Colonic mucosa (tissue), 4 donors: ENCODE measurements at places on chromosomes 1 and 21. TPM values are rescaled to one million over a fixed set of nuclear protein-coding genes. Genes with fewer than 3 reads are reported as not detected.

Gene CD1D
- total RNA-seq, result 4.6 TPM

Gene CHIA
- not detected for total RNA-seq

Gene NOS1AP
- 9.0 TPM for total RNA-seq

DNA sequence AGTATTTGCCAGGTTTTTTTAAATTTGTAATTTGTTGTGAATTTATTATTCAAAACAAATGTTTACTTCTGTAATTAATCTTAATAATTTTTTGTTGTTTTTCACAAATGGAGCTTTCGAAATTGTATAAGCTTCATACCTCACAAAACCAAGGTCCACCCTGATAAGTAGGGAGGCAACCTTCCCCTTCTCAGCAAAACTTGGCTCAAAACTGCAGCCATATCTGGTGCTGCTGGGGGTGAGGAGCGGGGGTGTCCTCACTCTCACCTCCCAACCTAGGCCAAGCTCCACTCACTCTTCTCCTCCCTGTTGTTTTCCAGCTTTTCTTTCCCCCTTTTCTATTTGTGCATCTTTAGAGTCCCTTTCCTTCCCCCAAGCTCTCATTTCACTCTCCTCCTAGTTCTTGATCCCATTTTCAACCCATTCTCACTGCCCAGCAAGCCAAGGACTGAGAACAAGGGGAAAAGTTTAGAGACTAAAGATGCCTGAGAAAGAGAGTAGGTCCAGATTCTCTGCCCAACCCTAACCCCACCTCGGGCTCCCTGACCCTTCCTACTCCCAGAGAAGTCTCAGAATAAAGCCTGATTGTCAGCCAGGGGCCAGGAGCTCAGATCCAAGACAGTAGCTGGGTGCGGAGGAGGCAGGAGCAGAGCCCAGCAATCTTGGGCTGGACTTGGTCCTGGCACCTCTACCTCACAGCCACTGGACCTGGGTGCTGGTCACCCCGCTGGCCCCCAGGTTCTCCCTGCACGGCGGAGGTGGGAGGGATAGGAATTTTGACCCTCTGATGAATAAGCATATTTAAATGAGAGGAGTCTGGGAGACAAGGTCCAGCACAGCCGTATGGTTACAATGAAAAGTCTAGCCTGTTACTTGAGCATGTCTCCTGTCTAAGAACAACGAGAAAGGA lies 8.3 kb upstream of the CFAP45 start:
- no peak for DNase-seq

- no peak for DNase-seq
These were observed at the start of gene S100A5 for GRCh38 chr1:153540394-153541361. TSS of gene S100A5 (minus strand) at chr1:153540934. CDS start at chr1:153540191, 743 bp downstream.

DNA sequence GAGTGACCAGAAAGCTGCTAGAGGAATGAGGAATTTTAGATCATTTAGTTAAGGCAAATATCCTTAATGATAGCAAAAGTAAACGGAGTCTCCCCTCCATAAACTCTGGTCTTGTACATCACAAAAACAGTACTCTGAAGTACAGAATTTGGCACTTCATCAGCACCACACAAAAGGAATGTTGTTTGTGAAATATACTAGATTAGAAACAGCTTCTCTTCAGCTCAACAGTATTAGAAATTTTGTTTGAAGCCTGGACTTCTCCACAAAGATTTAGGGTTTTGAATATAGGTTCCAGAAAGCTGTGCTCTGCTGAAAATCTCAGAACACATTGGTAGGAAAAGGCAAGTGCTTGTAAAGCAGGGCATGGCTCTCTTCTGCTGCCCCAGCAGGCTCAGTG lies 135.1 kb upstream of the PTGFR start:
- no peak for DNase-seq

DNA sequence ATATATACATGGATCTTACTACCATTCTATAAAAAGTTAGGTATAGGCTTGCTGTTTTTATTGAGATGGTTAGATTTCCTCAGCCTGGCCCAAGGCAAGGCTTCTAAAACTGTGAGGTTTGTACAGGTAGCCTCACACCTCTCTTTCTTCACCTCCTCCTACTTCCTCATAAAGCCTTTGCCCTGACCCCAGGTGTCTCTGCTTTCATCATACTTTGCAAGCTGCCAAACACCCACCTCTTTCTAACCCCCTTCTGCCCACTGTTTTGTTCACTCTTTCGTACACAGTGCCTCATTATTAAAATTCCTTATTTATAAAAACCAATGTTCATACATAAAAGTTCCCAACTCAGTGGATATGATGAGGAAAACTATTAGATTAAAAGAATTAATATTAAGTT lies 31.4 kb upstream of the SOAT1 start:
- no peak for DNase-seq

- DNase-seq, result no peak
These were observed 23.5 kb downstream of the KCNK2 start for GRCh38 chr1:215106067-215106466.

DNA sequence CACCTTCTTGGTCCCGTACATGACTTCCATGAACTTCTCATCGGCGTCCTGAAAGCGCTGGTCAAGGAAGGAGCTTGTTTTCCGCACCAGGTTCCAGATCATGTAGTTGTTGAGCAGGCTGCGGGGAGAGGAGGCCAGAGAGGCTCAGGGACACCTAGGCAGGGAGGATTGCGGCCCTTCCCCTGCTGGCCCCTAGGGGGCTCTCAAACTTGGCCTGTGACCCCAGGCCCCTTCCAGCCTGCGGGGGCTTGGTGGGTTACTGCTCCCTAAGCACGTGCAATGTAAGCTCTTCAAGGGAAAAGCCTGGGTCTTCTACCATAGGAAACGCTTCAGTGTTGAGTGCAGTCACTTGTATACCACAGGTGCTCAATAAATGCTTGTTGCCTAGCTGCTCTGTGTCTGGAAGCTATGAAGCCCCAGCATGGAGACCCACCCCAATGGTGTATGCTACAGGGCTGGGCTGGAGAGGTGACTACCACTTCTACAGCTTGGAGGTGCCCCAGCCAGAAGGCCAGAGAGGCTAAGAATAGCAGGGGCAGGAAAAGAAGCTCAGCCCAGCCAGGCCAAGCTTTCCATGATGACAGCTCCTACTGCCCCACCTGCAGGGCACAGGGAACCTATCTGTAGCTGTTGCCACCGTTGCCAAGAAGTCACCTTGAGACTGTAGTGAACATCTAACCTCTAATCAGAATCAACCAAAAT lies 45.1 kb downstream of the ECE1 start:
- DNase-seq, result no peak

GRCh38 chr1:231918239-231919015 lies 291.8 kb downstream of the DISC1 start:
- DNase-seq, result no peak

GRCh38 chr1:181172082-181172481 lies 83.6 kb downstream of the IER5 start:
- DNase-seq, result no peak

- DNase-seq, result no peak
These were observed 177.7 kb downstream of the VAV3 start for GRCh38 chr1:107787299-107787698.

- no peak for DNase-seq
These were observed 16.7 kb downstream of the FMO3 start for GRCh38 chr1:171107262-171107940.

DNA sequence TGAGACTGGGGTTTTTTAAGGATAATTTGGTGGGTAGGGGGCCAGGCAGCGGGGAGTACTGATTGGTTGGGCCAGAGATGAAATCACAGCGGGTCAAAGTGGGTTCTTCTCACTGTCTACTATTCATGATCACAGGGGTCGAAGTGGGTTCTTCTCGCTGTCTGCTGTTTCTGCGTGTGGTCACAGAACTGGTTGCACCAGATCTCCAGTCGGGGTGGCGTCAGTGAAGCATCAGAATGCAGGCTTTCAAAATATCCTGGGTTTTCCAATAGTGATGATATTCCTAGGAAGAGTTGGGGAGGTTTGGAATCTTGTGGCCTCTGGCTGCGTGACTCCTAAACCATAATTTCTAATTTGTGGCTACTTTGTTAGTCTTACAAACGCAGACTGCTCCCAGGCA lies 45.1 kb downstream of the TRPM2 start:
- no peak for DNase-seq
